ENCODE measurements at places on chromosomes 12 and 14. TPM values are rescaled to one million over a fixed set of nuclear protein-coding genes. Genes with fewer than 3 reads are reported as not detected.

The ZFYVE21 gene
- 47.5 TPM for total RNA-seq

The GLT8D2 gene
- 29.2 TPM for total RNA-seq

The VDR gene
- 8.5 TPM for total RNA-seq

The KRT78 gene
- total RNA-seq: not detected

The SAMD15 gene
- total RNA-seq: 0.88 TPM

The SCNN1A gene
- 0.30 TPM for total RNA-seq

The RTL1 gene
- total RNA-seq: under 0.01 TPM

The CCDC177 gene
- not detected for total RNA-seq

The KRT2 gene
- not detected for total RNA-seq

The TSPAN11 gene
- under 0.01 TPM for total RNA-seq

The HOXC6 gene
- 4.7 TPM for total RNA-seq

The GXYLT1 gene
- total RNA-seq: 33.3 TPM

The KIF26A gene
- total RNA-seq: 0.30 TPM
